Tibial nerve (tissue), 4 donors: ENCODE measurements at places on chromosomes 12 and 14.

- no peak overlapping the region for H3K27ac ChIP-seq
- no peak for DNase-seq
- H3K36me3 ChIP-seq = no peaks in the 10 kb centered on the region
Measured at GRCh38 chr14:58865514-58866281, 227.9 kb downstream of the DACT1 start.

- DNase-seq = no peak
- H3K27me3 ChIP-seq = no peaks in the 10 kb centered on the region
- H3K36me3 ChIP-seq = no peaks in the 10 kb centered on the region
- H3K4me1 ChIP-seq = peaks cover 4% of the 10 kb centered on the region
Measured at GRCh38 chr12:15581006-15581405, 208.2 kb downstream of the EPS8 start.

GRCh38 chr12:131213896-131214442, 260.3 kb downstream of the ADGRD1 start:
- no peak overlapping the region for H3K4me3 ChIP-seq
- no peaks in the 10 kb centered on the region for H3K36me3 ChIP-seq
- H3K27ac ChIP-seq = no peak overlapping the region
- no peak for DNase-seq
- H3K4me1 ChIP-seq = no peaks in the 10 kb centered on the region
- H3K27me3 ChIP-seq = peaks cover 23% of the 10 kb centered on the region

- no peak for DNase-seq
- H3K36me3 ChIP-seq = no peaks in the 10 kb centered on the region
- H3K27me3 ChIP-seq = no peaks in the 10 kb centered on the region
- H3K4me1 ChIP-seq = peaks cover 54% of the 10 kb centered on the region
- no peak overlapping the region for H3K27ac ChIP-seq
Measured at GRCh38 chr12:110575326-110575725, 7.8 kb downstream of the PPTC7 start.

DNA sequence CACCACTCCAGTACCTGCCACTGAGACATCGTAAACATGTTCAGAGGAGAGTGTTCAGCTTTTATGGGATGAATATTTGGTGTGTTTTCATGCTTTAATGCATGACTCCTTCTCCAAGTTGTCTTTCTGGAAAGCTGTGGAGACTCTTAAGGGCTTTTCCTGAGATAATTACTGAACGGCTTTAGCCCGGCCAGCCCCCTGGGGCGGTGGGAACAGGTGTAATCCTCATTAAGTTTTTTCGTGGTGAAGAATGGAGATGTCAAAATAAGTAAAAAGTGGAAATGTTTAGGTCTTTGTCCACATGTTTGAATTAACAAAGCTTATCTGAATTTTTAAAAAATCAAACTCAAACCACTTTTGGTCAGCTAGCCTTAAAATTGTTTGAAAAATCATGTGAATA, 1.5 kb downstream of the SYNE2 start:
- peaks cover 21% of the 10 kb centered on the region for H3K4me1 ChIP-seq
- peak overlapping the region; percentile 86 for H3K4me3 ChIP-seq
- no peaks in the 10 kb centered on the region for H3K27me3 ChIP-seq
- no peaks in the 10 kb centered on the region for H3K36me3 ChIP-seq
- DNase-seq = no peak

GRCh38 chr12:50772470-50772869, 8.6 kb downstream of the ATF1 start:
- H3K27me3 ChIP-seq = no peaks in the 10 kb centered on the region
- peaks cover 17% of the 10 kb centered on the region for H3K36me3 ChIP-seq
- no peak overlapping the region for H3K27ac ChIP-seq
- no peak overlapping the region for H3K4me3 ChIP-seq
- no peaks in the 10 kb centered on the region for H3K4me1 ChIP-seq

- no peaks in the 10 kb centered on the region for H3K27me3 ChIP-seq
- no peaks in the 10 kb centered on the region for H3K4me1 ChIP-seq
- no peak for DNase-seq
- H3K4me3 ChIP-seq = no peak overlapping the region
- H3K36me3 ChIP-seq = no peaks in the 10 kb centered on the region
Measured at GRCh38 chr12:98073610-98074009, 441.8 kb upstream of the TMPO start.

- peak overlapping the region; percentile 68 for H3K4me3 ChIP-seq
- H3K36me3 ChIP-seq = no peaks in the 10 kb centered on the region
- H3K27ac ChIP-seq = peak overlapping the region; percentile 98
Measured at GRCh38 chr12:11171969-11172675, 1.1 kb downstream of the SMIM10L1 start.
